ENCODE measurements at places on chromosomes 3 and 15.

DNA sequence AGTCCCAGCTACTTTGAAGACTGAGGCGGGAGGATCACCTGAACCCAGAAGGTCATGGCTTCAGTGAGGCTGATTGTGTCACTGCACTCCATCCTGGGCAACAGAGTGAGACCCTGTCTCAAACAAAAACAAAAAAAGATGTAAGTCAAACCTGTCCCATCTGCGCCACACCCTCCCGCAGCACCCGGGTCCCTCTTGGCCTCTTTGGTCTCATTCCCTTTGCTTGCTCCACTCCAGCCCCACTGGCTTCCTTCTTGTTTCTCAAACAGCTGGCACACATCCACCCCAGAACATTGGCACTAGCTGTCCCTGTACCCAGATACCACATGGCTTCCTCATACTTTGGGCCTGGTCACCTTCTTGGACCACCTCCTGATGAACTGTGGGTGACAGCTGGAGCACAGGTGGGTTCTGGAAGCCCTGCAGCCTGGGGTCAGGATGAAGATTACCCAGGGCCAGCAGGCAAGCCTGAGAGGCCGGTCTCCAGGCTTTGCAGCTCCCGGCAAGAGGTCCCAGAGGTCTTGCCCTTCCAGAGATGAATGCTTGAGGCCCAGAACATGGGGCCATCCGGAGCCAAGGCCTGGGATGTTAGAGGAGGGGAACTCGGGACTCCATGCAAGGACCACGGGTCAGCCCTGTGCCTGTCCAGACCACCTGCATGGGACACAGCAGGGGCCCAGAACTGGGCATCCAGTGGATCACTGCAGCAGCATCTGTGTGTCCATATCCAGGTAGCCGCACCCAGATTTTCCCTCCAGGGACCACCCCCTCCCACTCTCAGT lies 10.9 kb upstream of the GATA2 start:
- no peak for DNase-seq

- no peak for DNase-seq
Observed at GRCh38 chr3:197295871-197296270, 2.5 kb downstream of the DLG1 start.

- DNase-seq, result no peak
Observed at GRCh38 chr3:30258426-30259392, 347.7 kb upstream of the TGFBR2 start.

DNA sequence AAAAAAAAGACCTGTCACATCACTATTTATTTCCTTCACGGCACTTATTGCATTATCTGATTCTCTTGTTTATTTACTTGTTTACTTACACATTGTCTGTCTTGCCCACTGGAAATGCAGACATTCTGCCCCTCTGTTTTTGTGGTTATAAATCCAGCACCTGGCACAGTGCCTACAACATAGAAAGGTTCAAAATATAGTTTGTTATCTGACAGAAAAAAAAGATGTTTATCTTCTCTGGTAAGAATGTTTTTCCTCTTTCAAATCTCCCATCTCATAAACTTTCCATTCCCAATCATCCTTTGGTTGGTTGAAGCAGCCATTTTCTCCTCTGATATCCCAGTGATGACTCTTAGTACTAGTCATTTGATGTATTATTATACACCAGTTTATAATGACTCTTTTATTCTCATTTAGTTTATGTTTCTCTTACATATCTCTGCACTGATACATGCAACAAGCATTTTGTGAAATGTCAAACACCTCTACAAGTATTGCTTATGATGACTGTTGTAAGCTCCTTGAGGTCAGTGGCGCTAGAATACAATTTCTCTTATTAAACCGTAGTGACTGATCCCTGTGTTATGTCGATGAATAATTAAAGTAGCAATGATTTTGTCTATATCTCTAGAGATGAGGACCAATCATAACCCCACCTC lies 398.4 kb upstream of the TBL1XR1 start:
- no peak for DNase-seq

DNA sequence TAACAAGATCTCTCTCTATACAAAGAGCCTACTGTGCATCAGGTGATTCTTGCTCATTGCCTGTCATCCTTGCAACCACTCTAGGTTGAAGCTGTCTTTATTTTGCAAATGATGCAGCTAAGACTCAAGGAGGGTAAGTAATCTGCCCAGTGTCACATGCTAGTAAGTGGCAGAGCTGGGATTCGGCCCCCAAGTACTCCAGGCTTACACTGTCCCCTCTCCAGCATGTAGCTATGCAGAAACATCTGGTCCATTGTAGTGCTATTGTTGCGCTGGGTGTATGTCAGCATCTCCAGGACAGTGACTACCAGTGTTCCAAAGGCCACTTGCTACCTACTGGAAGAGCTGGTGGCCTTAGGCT lies 248.9 kb downstream of the SLCO3A1 start:
- DNase-seq, result no peak
